ENCODE measurements at places on chromosomes 2 and 18.

DNA sequence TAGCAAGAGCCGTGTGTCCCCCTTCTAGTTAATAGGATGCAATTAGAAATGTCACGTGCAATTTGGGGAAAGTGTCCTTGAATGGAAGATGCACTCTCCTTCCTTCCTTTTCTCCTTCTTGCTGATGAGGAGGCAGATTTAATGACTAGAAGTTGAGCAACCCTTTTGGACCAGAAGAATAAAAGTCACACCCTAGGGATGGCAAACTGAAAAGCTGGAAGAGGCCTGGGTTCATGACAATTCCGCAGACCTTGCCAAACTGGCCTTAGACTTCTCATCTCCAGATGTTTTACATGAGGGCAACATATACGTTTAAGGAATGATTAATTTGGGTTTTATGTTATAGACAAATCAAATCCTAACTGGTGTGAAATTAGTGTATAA is 38.6 kb upstream of the NCOA1 start:
- DNase-seq = no peak

DNA sequence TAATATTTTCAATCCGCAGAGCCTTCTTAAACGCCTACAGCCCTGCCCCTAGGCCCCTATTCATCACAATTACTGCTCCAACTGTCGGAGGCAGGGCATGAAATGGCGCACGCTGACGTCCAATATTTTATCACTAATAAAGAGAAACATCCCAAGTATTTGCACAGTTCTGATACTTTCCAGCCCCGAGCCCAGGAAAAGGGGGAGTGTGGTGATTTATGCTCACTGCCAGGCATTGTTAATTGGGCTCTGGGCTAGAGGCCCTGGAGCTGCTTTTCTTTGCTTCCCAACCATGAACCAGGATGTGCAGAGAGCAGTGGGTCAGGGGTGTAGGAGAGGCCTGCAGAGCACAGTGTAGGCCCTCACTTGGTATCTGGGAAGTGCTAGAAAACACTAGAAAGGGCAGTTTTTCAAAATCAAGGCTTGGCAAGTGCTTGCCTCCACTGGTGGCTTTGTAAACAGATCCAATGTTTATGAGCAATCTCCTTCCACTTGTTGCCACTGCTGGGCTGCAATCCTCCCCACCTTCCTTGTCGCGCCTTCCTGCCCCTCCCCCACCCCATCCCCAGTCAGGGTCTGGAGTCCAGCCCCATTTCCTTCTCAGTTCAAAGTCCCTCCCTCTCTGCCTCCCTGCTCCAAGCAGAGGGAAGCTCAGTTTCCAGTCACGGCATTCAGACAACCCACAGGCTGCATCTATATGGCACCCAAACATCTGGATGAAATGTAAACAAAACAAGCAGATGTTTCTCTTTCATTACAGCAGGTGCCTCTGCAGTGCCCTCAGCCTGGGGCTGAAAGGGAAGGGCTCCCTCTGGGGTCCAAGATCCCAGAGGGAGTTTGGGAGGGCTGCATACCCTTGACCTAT is 83.9 kb upstream of the PKDCC start:
- DNase-seq = no peak

GRCh38 chr2:160742667-160743066 is 249.1 kb upstream of the RBMS1 start:
- no peak for DNase-seq

GRCh38 chr2:109459485-109459884 is 154.3 kb downstream of the SEPTIN10 start:
- no peak for DNase-seq

GRCh38 chr18:22250591-22250996 is 81.2 kb downstream of the GATA6 start:
- DNase-seq = no peak

DNA sequence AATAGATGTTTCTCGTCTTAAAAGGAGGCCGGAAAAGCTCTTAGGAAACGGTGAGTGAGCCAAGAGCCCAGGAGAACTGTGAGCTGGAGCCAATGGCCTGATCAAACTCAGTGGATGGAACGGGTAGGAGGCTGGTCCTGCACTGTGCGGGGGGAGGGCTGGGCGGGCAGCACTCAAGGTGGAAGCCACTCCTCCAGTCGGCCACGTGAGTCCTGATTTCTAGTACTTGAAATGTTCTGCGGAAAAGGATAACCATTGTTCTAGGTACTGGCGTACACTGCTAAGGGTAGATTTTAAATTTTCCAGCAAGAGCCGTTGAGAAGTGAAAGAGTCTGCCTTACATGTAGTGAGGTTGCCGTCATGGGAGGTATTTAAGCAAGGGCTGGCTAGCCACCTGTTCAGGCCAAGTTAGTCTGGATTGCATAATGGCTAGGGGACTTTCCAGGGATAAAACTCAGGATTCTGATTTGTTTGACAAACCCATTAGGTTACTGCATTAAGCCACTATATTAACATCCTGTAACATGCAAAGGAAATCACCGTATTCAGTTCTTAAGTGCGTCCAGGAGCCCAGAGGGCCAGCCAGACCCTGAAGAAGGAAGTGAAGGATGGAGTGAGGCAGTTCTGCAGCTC is 51.3 kb upstream of the ODC1 start:
- no peak for DNase-seq

GRCh38 chr2:16127276-16127940 is 187.1 kb downstream of the MYCN start:
- no peak for DNase-seq

GRCh38 chr2:212894026-212894425 is 257.4 kb downstream of the IKZF2 start:
- DNase-seq = no peak

GRCh38 chr2:214648520-214648919 is 161.0 kb downstream of the BARD1 start:
- no peak for DNase-seq

DNA sequence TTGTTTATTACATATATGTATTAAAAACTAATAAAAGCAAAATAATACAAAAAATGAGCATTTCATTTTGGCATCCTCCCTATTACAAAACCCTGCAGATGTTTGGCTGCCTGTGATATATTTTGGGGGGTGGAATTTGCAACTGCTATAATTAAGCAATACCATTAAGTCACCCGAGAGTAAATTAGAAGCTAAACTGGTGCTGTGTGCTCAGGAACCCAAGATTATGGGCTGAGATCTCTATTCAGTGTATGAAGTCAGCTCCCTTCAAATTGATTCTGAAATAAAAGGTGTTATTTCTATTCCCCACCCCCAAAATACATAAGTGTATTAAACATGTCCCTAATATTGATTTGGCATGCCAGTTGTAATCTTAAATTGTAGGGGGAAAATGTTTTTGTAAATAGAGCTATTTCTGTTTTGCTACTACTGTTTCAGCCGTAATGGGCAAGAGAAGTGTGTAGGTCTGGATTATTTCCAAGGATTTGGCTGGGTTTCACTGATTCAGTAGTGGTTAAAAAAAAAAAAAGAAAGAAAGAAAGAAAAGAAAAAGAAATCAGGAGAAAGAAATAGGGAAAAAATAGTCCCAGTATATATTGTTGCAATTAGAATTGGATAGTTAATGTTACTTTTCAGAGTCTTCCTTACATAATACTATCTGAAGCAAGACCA is 110.9 kb downstream of the SS18 start:
- DNase-seq = no peak

DNA sequence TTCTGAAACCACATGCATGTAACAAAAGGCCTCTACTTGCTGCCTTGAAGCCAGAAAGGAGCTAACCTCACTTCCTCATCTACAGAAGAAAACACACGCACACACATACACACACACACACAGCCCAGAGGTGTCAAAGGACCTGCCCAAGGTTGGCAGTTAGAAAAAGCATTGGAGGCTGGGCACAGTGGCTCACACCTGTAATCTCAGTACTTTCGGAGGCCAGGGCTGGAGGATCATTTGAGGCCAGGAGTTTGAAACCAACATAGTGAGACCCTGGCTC is 125.9 kb upstream of the RNF152 start:
- no peak for DNase-seq

GRCh38 chr2:181025004-181025403 is 44.6 kb downstream of the UBE2E3 start:
- DNase-seq = no peak

- no peak for DNase-seq
These were observed 101.9 kb downstream of the MBD5 start for GRCh38 chr2:148122788-148123187.

DNA sequence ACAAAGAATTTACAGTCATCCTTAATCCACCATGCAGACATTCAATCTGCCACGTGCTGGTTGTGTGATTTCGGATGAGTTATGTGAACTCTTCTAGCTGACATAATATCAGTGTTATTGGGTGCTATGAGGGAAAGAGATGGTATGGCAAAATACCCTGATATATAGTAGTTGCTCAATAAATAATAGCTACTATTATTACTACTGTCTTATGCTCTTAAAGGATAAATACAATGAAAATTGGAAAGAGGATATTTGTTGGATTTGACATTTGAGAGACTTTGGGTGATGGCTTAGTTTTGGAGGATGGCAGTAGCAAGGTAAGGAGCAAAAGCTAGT is 86.5 kb downstream of the MYO3B start:
- DNase-seq = no peak

GRCh38 chr2:241598487-241598886 is 38.5 kb downstream of the THAP4 start:
- no peak for DNase-seq

- no peak for DNase-seq
These were observed 122.3 kb downstream of the HAUS1 start for GRCh38 chr18:46226461-46226860.

- no peak for DNase-seq
These were observed 73.3 kb downstream of the LONRF2 start for GRCh38 chr2:100248971-100249370.

- DNase-seq = no peak
These were observed 364.7 kb downstream of the ERBB4 start for GRCh38 chr2:212173756-212174510.

DNA sequence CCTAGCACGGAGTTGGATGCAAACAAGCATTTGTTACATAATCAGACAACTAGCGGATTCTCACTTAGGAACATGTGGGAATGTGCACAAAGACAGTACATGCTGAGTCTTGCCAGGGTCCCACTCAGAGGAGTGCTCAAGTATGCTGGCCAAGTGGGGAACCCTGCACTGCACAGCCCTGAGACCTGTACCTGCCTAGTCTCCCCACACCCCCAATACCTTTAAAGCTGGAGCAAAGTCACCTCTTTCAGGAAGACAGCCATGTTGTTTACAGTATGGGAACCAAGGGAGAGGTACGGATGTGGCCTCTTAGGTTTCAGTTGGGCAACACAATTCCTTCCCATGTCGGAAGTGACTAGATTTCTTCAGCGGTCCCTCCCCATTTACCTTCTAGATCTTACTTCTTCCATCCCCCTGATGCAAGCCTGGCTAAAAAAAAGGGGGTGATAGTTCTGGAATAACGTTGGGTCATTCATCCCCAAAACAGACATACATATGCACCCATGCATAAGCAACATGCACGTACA is 10.7 kb downstream of the CXCR1 start:
- no peak for DNase-seq

DNA sequence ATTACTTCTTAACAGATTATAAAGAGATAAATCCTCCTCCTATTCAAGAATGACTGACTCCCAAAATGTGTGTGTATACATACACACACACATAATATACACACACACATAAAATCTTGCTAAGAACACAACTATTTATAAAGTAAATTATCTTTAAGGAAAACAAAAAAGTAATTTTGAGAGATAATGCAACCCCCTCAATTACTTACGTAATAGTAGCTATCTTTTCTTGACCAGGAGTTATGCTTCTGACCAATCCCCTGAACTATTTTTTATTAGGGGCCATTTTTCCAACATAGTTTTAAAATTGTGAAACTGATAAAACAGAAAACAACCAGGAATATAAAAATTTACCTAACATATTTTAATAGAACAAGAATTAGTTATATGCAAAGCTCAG is 113.0 kb upstream of the CHRNA1 start:
- DNase-seq = no peak
